Right renal cortex interstitium (tissue), 3 donors: ENCODE measurements at places on chromosomes 6 and 20. TPM values are rescaled to one million over a fixed set of nuclear protein-coding genes. Genes with fewer than 3 reads are reported as not detected.

COL19A1 gene
- polyA plus RNA-seq = 3.1 TPM

- DNase-seq = no peak
Measured at GRCh38 chr6:150899231-150899630, 33.7 kb downstream of the MTHFD1L start.

PKIB gene
- polyA plus RNA-seq = 2.0 TPM

DNA sequence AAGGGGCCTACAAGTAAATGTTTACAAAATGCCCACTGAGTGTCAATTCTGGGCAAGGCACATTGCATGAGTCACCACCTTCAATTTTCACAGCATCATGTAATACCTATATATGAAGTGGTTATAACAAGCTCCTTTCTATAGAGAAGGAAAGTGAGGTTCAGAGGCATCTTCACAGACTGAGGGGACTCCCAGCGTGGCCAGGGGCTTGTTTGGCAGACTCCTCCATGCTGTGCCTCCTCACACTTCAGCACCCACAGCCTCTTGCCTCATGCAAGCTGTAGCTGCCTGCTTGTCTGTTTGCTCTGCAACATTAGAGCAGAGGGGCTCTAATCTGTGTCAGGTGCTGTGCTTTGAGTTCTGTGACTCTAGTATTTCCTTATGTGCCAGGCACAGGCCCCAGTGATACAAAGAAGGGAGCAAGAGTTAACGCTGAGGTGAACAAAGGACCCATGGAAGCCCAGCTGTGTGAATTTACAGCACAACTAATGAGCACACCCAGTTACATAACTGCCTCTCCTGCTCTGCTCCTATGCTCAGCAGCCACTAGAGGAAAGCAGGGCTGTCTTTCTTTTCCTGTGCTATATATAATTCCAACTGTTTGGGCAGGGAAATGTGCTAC is 72.3 kb downstream of the ZHX3 start:
- no peak for DNase-seq

- DNase-seq = no peak
Measured at GRCh38 chr20:44097521-44098255, 89.3 kb downstream of the JPH2 start.

GRCh38 chr6:77715588-77715987 is 62.7 kb downstream of the MEI4 start:
- no peak for DNase-seq

DNA sequence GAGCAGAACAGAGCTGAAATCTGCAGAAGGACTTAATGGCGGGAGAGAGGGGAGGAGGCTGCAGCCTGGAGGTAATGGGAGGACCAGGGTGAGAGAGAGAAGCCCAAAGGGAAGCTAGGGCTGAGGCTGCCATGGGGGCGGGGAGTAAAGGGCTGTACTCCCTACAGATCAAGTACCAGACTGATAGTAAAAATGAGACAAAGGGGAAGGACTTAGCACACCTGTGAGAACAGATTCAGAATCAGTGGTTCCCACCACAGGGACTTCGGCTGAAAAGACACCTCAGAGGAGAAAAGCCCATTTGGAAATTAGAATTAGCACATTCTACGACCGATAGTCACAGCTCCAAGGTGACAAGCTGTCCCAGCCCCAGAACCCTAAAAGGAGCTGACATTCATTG is 6.4 kb upstream of the TBXT start:
- DNase-seq = no peak

GRCh38 chr20:37755665-37756064 is 61.8 kb downstream of the CTNNBL1 start:
- DNase-seq = no peak

DNA sequence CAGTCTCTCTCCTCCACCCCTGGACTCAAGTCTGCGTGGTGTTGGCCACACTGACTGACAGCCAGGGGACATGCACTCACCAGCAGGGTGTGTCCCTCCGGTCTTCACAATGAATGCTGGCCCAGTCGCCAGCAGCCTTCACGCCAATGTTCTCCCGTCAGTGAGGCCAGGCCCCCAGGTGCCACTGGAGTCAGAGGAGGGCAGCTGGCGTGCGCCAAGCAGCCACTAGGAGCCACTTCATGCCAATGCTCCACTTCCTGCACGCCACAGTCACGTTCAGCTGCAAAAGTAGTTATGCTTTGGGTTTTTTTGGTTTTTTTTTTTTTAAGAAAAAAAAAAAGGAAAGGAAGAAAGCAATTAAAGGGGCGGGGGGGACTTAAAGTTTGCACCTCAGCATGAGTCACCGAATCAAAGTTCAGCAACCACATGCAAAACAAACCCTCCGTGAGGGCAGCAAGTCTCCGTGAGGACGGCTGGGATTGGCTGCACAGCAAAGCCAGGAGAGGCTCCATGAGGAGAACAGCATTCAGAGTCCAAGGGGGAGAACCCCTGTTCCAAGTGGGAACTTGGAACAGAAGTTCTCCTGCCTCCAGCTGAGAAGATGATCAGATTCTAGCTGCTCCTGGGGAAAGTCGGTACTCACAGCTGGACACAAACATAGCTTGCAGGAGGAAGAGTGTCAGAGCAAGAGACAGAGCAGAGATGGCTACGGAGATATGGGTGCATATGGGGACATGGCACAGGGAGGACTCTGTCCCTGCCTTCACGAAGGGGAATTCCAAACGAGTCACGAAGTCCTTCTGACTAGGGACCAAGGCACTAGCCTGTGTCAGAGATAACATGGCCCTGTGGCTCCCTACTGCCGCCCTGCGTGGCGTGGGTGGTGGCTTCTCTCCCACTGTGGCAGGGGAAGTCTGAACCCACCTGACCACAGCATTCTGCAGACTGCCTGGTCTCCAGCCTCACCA is at the start of gene ZC3H12D:
Gene ZC3H12D (minus strand): TSS at position 282 of the 968 bp plus-strand sequence. CDS start 10,471 bp downstream, outside the sequence.
- no peak for DNase-seq
